ENCODE measurements at places on chromosomes 2 and 18.

DNA sequence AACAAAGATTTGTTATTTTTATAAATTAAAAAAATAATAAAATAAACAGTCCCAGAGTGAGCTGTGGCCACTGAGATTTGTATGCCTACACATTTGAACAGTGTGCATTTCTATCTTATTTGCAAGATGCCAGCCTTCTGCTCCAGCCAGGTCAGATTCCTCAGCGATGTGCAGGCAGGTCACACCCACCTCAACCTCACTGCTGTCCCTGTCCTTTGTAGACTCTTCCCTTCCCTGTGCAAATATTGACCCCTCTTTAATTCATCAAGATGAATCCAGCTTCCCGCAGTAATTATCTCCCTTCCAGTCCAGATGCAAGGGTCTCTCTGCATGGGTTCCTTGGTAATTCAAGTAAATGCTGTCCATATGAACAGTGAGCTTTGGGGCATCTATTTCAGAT is 256.2 kb downstream of the PIEZO2 start:
- DNase-seq = no peak

- no peak for DNase-seq
These were observed 1220.2 kb upstream of the ACVR2A start for GRCh38 chr2:146624430-146625160.

- no peak for DNase-seq
These were observed 91.4 kb downstream of the EXOC6B start for GRCh38 chr2:72734432-72734831.

DNA sequence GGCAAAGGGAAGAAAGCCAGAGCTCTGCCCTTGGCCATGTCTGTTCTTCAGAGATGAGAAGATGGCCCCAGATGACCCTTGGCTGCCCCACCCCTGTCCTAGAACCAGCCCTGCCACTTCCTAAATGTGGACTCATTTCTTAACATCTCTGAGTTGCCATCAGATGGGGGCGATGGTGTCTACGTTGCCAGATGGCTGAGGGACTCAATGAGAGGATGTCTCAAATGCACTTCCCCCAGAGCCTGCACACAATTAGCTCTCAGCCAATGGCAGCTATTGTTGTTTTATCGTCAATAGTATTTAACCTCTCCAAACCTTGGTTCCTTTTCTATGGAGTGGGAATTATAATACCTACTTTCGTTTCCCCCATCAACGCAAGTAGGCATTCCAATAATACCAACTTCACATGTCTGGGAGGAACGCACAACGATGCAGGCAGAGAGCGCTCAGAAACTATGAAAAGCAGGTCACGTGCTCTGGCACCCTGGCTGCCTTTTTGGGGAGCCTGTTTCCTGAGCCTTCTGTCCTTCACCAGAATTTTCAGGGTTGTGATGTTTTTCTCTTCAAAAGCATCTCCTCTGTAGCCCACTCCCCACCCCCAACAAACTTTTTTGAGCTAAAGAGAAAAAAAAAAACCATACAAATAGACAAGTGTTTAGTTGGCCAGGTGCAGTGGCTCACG is 100.3 kb downstream of the MCFD2 start:
- peak; percentile 54 for DNase-seq

DNA sequence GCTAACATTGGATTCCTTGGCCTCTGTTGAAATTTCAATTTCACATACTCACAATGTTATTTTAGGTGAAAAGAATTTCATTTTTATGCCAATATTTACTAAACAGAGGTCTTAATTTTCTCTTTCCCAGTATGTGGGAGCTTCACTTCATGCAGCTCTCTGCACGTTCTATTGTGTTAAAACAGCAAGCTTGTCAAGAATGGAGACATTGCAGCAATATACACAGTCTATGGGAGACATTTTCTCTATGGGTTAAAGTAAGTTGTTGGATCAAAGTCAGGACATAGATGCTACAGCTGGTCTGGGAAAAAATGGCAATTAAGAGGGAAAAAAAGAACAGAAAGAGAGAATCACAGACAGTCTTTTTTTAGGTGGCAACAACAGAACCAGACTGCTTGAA is 70.4 kb upstream of the ARHGAP15 start:
- DNase-seq = no peak

DNA sequence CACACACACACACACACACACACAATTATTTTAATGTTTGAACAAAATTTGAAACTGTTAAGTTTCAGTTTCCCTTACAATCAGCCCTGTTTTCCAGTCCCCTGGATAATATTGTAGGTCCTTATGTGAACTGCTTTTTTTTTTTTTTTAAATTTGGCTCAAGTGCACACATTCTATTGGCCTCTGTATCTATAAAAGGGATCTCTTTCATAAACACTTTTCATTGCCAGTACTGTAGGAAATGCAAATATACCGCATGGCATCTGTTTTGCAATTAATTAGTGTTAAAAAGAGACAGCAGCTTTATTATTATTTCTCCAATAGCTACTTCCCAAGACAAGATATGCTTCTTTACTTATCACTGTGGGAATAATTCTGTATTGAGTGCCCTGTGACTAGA is 738.7 kb downstream of the EPHA4 start:
- DNase-seq = no peak

DNA sequence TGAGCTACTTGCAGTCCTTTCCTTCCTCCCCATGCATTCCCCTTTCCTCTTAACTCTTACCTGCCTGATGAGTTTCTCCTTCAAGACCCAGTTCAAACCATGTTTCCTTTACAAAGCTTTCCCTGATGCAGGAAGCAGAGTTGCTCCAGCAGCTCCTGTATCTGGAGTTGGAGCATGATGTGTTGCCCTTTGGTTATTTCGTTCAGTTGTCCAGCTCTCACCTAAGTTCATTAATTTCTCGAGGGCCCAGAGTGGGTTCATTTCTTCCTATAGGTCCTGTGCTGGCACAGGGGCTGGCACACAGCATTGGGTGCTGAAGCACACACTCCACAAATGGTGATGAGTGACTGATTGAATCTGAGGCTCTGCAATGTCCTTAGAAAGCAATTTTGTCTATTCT is 23.0 kb upstream of the TMEM214 start:
- no peak for DNase-seq

GRCh38 chr2:61268249-61268648 is 106.3 kb downstream of the C2orf74 start:
- no peak for DNase-seq

DNA sequence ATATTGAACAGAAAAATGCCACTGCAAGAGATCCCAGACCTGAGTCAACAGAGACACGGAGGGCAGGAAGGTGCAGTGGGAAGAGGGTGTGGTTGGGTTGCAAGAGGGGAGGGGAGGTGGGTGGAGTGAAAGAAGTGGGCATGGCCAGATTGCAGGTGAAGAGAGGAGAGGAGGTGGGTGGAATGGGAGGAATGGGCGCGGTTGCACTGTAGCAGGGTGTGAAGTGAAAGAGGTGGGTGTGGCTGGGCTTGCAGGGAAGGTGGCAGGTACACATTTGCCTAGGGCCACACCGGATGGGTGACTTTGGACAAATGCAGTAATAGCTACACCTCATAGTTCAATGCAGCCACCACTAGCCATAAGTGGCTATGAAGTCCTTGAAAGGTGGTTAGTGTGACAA is 71.1 kb downstream of the DOCK10 start:
- no peak for DNase-seq
